Progenitor cell of endocrine pancreas (in vitro differentiated cells): ENCODE measurements at places on chromosomes 11 and 22. TPM values are rescaled to one million over a fixed set of nuclear protein-coding genes. Genes with fewer than 3 reads are reported as not detected.

GRCh38 chr22:43744700-43745410, 67.2 kb downstream of the EFCAB6 start:
- H3K4me1 ChIP-seq = no peaks in the 10 kb centered on the region
- H3K36me3 ChIP-seq = no peaks in the 10 kb centered on the region
- no peak overlapping the region for H3K27ac ChIP-seq
- no peak overlapping the region for H3K4me3 ChIP-seq
- no peak for DNase-seq

GRCh38 chr11:17021511-17021910, 7.3 kb upstream of the PLEKHA7 start:
- peaks cover 3% of the 10 kb centered on the region for H3K4me1 ChIP-seq
- no peak overlapping the region for H3K27ac ChIP-seq
- no peak overlapping the region for H3K4me3 ChIP-seq
- H3K36me3 ChIP-seq = peaks cover 7% of the 10 kb centered on the region

DNA sequence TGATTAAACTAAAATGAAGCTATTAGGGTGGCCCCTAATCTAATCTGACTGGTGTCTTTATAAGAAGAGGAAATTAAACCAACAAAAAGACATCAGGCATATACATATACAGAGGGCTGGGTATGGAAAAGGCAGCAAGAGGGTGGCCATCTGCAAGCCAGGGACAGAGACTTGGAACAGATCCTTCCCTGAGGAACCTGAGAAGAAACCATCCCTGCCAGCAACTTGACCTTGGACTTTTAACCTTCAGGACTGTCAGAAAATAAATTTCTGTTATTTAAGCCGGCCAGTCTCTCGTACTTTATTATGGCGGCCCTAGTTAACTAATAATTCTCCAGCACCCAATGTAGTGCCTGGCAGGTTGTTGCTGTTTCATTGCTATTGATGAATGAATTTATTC, 361.5 kb upstream of the PDGFD start:
- H3K4me3 ChIP-seq = no peak overlapping the region
- H3K36me3 ChIP-seq = no peaks in the 10 kb centered on the region
- H3K27ac ChIP-seq = no peak overlapping the region
- H3K4me1 ChIP-seq = no peaks in the 10 kb centered on the region
- no peak for DNase-seq

DNA sequence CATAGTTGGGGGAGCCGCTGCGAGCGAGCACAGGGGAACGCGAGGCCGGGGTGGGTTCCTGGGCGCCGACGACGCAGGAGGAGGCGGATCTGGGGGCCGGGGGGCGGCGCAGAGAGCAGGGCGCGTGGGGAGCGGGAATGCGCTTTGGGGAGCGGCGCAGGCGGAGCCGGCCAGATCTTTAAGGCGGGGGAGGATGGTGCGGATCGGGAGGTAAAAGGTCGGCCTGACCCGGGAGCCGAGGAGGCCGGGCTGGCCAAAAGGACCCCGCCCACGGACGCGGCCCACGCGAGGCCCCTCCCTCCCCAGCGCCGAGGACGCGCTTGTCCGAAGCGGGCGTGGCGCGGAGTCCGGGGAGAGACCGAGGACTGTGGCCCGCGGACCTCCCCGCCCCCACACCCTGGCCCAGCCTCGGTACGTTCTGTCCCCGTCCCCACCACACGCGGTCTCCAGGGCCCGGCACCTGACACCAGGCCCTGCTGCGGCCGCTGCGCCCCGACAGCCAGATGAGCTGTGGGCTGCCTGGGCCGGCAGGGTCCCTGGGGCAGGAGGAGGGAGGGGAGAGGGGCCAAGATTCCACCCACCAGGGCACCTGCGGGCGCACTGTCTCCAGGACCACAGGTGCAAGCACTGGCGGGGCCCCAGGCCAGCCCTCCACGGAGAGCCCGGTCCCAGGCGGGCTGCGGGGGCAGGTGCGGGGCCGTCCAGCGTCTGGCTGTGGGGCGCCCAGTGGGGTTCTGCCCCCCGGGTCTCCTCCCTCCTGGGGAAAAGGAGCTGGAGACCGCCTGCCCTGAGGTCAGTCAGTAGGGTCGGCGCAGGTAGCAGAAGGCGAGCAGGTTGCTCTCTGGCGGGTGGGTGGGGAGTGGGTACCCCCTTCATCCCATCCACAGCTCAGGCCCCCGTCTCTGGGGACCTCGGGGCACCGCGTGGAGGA, 10.9 kb downstream of the PIM3 start:
- peaks cover 6% of the 10 kb centered on the region for H3K4me1 ChIP-seq
- no peaks in the 10 kb centered on the region for H3K36me3 ChIP-seq

GRCh38 chr11:108084811-108085210, 36.6 kb upstream of the ACAT1 start:
- no peak overlapping the region for H3K4me3 ChIP-seq
- H3K27ac ChIP-seq = no peak overlapping the region
- DNase-seq = no peak
- H3K27me3 ChIP-seq = no peaks in the 10 kb centered on the region
- H3K4me1 ChIP-seq = peaks cover 14% of the 10 kb centered on the region

DNA sequence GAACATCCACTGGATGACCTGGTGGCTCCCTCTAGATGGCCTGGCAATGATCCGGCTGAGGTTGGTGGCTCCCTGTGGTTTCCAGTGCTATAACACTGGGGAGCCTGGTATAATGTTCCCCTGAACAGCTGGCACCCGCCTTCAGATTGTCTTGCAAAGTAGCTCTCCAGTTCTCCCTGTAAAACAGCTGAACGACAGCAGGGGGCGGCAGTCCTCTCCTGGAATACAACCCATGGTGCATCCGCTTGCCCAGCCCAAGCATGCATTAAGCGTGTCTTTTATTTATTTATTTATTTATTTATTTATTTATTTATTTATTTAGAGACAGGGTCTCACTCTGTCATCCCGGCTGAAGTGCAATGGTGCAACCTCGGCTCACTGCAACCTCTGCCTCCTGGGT, 258.9 kb downstream of the BUD13 start:
- H3K27me3 ChIP-seq = peaks cover 29% of the 10 kb centered on the region
- no peaks in the 10 kb centered on the region for H3K36me3 ChIP-seq
- no peak overlapping the region for H3K27ac ChIP-seq

DNA sequence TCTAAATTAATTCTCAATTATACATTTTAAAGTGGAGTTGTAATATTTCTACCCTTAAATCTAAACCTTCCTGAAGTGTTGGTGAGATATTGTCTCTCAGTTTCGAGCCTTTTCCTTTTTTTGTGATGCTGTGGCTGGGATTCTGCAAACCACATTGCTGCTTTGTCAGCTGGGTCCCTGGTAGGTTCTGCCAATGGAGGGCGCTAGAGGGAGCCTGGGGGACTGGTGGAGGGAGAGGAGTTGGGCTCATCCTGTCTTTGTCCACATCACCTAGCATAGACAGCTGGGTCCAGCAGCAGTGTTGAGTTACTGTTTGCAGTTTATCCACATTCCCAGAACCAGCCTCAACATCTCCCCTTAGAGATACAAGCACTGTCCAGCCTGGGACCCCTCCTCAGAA, 41.0 kb downstream of the TRAF6 start:
- no peaks in the 10 kb centered on the region for H3K36me3 ChIP-seq
- no peak overlapping the region for H3K4me3 ChIP-seq
- no peak for DNase-seq

DNA sequence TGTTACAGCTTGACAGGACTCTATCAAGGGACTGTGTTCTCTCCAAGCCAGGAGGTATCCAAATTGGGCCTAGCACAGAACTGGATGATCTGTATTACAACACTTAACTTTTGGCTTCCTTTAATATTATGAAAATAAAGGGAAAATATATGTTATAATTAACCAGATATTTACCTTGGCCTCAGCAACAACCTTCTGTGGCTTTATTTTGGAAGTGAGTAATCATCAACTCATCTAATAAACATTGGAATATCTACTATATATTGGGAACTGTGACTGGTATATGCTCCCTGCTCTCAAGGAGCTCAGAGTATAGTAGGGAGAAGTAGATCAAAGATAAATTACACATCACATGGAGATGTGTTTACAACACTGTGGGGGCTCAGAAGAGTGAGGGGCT, 352.2 kb downstream of the METTL15 start:
- DNase-seq = no peak
- no peaks in the 10 kb centered on the region for H3K27me3 ChIP-seq
- no peak overlapping the region for H3K27ac ChIP-seq

DNA sequence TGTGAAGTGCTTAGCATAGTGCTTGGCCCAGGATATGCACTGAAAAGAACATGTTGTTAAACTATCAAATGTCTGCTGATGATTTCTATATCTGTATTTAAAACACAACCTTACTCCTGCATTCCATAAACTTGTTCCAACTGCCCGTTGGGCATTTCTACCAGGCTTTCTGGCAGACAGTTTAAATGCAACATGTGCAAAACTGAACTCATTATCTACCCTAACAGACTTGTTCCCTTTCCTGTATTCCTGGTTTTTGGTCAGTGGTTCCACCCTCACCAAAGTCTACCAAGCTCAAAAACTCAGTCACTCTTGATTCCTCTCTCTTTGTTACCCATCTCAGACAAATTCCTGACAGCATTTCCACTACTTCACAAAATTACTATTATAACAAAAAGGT, 6.5 kb upstream of the RAB38 start:
- no peak for DNase-seq
- H3K4me3 ChIP-seq = no peak overlapping the region
- H3K4me1 ChIP-seq = peaks cover 25% of the 10 kb centered on the region
- H3K36me3 ChIP-seq = peaks cover 5% of the 10 kb centered on the region

GRCh38 chr11:74615311-74615710, 22.9 kb downstream of the POLD3 start:
- peaks cover 13% of the 10 kb centered on the region for H3K36me3 ChIP-seq
- no peak overlapping the region for H3K4me3 ChIP-seq
- H3K27me3 ChIP-seq = no peaks in the 10 kb centered on the region
- DNase-seq = no peak

- H3K27ac ChIP-seq = peak overlapping the region; percentile 37
- peak overlapping the region; percentile 96 for H3K4me3 ChIP-seq
- peaks cover 20% of the 10 kb centered on the region for H3K27me3 ChIP-seq
These were observed 2.1 kb downstream of the NECTIN1 start for GRCh38 chr11:119726585-119727522.

DNA sequence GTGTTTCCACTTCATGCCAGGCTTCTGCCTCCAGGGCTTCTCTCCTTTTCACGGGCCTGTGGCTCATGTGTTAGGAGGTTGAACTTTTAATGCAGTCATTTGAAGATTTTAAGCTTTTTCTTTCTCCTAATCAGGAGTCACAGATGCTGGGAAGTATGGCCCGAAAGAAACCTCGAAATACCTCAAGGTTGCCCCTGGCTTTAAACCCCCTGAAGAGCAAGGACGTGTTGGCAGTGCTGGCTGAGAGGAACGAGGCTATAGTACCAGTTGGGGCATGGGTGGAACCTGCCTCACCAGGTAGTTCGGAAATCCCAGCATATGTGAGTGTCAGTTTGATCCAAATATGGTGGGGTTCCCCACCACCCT, 571 bp downstream of the CCDC15 start:
- no peaks in the 10 kb centered on the region for H3K4me1 ChIP-seq
- H3K36me3 ChIP-seq = no peaks in the 10 kb centered on the region
- DNase-seq = no peak
- no peak overlapping the region for H3K4me3 ChIP-seq
- no peak overlapping the region for H3K27ac ChIP-seq
- no peaks in the 10 kb centered on the region for H3K27me3 ChIP-seq

GRCh38 chr11:21602699-21603098, 590.2 kb upstream of the ANO5 start:
- DNase-seq = no peak
- H3K27ac ChIP-seq = no peak overlapping the region
- no peaks in the 10 kb centered on the region for H3K27me3 ChIP-seq
- H3K4me1 ChIP-seq = peaks cover 6% of the 10 kb centered on the region
- no peak overlapping the region for H3K4me3 ChIP-seq
- no peaks in the 10 kb centered on the region for H3K36me3 ChIP-seq

- no peaks in the 10 kb centered on the region for H3K27me3 ChIP-seq
- no peak for DNase-seq
- H3K4me1 ChIP-seq = no peaks in the 10 kb centered on the region
- H3K27ac ChIP-seq = no peak overlapping the region
These were observed 45.5 kb downstream of the GAS2 start for GRCh38 chr11:22711880-22712279.

DNA sequence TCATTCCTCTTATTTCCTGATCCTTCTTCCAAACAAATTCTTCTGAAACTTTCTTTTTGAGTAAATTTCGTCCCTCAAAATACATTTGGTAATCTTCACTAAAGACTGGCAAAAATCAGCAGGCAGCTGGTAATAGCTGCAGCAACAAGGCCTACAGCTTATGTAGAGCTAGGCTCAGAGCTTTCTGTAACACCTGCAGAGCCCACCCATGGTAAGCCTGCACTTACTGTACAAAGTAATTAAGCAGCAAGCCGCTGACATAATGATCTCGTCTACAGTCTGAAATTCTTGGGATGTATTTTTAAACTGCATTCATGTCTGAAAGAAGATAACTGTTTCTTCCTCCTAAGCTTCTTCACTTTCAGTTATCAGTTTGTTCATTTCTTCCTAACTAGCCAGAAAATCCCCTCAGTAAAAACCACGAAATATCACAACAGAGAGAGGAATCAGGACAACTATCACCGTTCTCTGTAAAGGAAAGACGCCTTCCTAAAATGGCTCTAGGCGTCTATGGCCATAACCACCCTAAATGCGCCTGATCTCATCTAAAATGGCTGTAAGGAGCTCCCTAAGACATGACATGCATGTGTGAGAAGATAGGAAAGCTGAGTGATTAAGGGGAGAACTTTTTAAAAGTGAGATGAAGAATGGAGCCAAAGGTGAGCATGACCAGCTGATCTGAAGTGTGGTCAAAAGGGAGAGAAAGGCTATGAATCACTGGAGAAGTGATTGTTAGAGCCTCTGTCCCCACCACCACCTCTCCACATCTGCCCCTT, 56.2 kb downstream of the DENND5A start:
- DNase-seq = no peak
- no peak overlapping the region for H3K4me3 ChIP-seq
- H3K27ac ChIP-seq = peak overlapping the region; percentile 49
- no peaks in the 10 kb centered on the region for H3K36me3 ChIP-seq

GRCh38 chr11:3126901-3127691, 38.0 kb downstream of the OSBPL5 start:
- no peak overlapping the region for H3K4me3 ChIP-seq

DNA sequence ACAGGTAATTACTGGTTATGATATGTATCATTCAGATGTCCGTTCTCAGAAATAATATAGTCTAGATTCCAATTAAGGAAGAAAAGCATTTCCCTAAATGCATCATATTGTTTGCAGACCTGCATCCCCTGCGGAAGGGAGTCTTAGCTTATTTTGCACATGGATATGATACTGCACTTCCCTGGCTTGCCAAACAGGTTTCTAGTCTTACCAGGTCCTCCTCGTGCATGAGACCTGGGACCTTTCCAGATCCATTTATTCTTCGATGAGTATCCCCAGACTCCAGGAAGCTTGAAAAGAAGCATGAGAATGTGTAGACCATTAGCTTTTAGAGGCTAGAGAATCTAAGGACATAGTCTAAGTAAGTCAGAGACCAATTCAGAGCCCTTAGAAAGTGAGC, 30.6 kb downstream of the CYB5R2 start:
- no peak overlapping the region for H3K4me3 ChIP-seq
- H3K27me3 ChIP-seq = no peaks in the 10 kb centered on the region

- DNase-seq = no peak
- no peak overlapping the region for H3K27ac ChIP-seq
- peaks cover 3% of the 10 kb centered on the region for H3K4me1 ChIP-seq
- H3K4me3 ChIP-seq = no peak overlapping the region
- H3K36me3 ChIP-seq = peaks cover 26% of the 10 kb centered on the region
These were observed 5.5 kb downstream of the RPS6KA4 start for GRCh38 chr11:64364435-64364834.

KCNK7 gene
- 0.95 and 1.7 TPM in 2 replicates for total RNA-seq

DEUP1 gene
- total RNA-seq = 1.7 TPM in 2 replicates

INS gene
- total RNA-seq = 68.7 and 75.2 TPM in 2 replicates

OR10A2 gene
- not detected in 2 replicates for total RNA-seq

TMPRSS4 gene
- total RNA-seq = 11.3 and 12.1 TPM in 2 replicates

ANGPTL5 gene
- not detected in 2 replicates for total RNA-seq

MAPK1 gene
- 116 and 126 TPM in 2 replicates for total RNA-seq
